ENCODE measurements at places on chromosomes 7 and 10.

GRCh38 chr7:52961084-52961483 is 74.3 kb upstream of the POM121L12 start:
- no peak for DNase-seq

GRCh38 chr7:13017333-13017857 is 330.0 kb downstream of the ARL4A start:
- DNase-seq, result no peak

- DNase-seq, result no peak
These were observed 133.9 kb downstream of the DKK1 start for GRCh38 chr10:52447931-52448353.

DNA sequence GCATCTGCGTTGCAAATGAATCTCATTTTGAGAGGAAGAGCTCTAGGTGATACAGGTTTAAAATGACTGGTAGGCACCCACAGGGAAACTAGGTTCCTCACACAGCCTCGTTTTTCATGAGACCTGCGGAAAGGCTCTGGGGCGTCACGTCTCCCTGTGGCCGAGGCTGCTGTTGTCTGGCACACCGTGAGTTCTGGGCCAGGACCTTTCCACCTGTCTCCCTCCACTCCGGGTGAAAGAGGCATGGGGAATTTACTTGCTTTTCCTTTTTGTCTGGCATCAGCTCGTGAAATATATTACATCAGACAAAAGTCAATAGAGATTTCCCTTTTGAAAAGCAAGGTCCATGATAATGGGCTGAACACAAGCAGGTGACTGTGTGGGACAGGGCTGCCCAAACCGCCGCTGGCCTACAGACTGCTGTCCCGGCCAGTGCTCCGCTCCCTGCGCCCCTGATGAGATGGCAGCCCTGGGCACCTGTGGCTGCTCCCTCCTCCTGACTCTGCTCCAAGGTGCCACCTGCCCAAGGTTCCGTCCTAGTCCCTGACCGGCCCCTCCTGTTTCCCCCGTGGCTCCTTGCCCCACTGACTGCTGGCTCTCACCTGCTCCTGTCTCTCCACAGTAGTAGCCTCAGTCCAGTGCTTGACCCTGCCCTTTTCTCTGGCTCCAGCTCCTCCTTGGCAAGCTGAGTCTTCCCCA is 109.6 kb downstream of the NKX6-2 start:
- DNase-seq, result no peak

- DNase-seq, result no peak
These were observed 634.2 kb upstream of the AUTS2 start for GRCh38 chr7:68964060-68964459.

DNA sequence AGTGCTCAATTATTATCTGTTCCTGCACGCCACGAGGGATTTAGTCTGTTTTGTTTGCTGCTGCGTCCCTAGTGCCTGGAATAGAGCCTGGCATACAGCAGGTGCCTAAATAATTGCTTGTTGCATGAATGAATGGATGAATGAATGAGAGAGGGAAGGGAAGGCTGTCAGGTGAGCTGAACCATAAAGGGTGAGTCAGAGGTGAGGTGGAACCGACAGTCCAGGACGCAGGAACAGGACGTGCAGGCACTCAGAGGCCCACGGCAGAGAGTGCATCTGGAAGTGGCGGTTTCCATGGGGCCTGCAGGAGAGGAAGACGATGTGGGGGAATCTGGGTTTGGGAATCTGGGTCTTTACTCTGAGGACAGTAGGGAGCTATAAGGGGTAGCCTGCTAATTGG is 17.7 kb upstream of the PPIF start:
- no peak for DNase-seq

DNA sequence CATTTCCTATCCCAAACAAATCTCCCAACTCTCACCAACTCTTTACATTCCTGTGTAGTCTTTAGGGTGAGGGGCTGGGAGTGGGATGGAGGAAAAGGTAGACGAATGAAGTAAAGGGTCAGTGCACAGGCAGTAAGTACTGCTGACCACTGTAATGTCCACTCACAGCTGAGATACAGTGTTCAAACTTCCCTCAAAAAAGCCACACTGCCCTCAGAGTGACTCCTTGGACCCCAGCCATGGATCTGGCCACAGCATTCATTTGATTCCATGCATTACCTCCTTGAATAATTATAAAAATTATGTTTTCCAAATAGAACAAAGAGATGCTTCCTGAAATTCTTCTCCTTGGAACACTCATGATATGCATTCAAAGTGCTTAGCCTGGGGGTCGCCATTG is 19.8 kb upstream of the HIPK2 start:
- no peak for DNase-seq

- no peak for DNase-seq
These were observed 1.0 kb downstream of the NT5C2 start for GRCh38 chr10:103192089-103192450.

DNA sequence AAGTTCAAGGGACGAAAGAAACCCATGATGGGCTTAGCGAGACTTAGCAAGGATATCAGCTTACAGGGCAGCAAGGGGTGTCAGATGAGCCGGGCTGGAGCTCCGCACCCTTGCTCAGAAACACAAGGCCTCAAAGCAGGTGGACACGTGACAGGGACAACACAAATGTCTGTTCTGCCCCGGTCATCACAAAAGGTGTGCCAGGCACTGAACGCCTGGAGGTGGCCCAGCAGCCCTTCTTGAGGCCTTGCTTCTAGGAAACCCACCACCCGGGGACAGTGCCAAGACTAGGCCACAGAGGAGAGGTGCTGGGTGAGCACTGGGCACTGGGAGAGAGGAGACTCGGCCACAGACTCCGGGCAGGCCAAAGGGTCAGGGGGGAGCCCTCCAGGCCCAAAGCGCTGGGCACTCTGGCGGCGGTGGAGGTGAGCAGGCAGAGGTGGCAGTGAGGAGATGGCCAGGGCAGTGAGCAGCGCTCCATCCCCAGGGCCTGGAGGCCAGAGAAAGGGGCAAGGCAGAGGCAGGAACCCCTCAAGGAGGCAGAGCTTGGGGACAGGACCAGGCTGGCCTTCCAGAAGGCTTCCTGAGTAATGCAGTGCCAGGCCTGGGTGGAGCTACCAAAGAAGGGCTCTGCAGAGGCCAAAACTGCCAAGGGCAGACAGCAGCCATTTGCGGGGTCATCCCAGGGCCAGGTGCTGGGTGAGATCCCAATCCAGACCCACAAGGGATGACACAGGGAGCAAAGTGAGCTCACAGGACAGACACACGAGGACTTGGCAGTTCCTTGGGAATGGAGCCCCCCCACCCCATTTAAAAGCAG is 22.7 kb downstream of the EBF3 start:
- DNase-seq, result no peak

DNA sequence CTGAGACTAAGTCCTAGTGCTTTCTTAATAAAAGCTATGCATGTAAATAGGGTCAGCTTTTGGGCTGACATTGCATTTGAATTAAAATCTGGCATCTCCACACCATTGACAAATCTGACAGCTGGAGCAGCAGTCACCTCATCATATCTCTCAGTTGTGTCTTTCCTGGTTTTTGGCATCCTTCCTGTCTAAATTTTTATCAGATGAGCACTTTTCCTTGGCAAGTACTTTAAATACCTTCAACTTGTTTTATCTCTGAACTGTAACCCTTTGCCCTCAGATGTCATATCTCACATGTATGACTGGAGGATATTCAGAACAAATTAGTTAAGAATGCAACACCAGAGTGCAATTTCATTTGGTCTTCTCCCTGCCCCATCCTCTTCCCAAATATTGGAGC is 1066.2 kb downstream of the LRMDA start:
- DNase-seq, result no peak

DNA sequence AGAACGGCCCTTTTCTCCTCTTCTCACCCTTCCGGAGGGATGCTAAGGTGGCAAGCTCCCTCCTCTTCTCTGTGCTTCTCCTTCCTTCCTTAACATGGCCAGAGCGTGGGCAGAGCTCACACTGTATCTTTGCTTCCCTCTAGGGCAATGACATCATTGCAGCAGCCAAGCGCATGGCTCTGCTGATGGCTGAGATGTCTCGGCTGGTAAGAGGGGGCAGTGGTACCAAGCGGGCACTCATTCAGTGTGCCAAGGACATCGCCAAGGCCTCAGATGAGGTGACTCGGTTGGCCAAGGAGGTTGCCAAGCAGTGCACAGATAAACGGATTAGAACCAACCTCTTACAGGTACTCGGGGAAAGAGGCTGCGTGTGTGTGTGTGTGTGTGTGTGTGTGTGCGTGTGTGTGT is 36.6 kb downstream of the AP3M1 start:
- DNase-seq, result no peak

GRCh38 chr7:16836481-16836880 is 31.7 kb upstream of the AGR2 start:
- no peak for DNase-seq

- DNase-seq, result no peak
These were observed 292.1 kb downstream of the BBS9 start for GRCh38 chr7:33421429-33421828.

DNA sequence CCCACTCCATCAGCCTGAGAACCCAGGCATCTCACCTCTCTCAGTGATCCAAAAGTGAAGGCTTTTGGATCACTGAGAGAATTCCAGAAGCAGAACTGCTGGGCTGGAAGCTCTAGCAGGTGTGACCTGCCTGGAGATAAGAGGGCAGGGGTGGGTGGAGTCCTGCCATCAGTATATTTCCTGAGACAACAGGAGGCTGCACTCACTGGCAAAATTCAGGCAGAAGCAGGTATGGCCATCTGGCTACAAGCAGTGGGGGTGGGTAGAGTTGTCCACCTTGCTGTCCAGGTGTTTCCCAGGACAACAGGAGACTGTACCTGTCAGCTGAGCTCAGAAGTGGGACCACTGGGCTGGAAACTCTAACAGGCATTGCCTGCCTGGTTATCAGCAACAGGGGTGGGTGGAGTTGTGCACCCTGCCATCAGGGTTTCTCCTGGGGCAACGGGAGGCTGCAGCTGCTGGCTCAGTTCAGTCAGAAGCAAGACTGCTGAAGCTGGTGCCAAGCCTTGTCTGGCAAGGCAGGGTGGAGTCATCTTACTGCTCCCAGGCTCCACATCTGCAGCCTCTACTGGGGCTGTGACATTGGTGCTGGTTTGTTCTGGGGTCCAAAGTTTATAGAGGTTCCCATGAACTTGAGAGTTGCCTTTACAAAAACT is 47.2 kb upstream of the SFTPD start:
- no peak for DNase-seq

- no peak for DNase-seq
These were observed 1120.0 kb downstream of the SORCS1 start for GRCh38 chr10:106044503-106044902.
